Kidney (tissue), 22 donors: ENCODE measurements at places on chromosomes 16 and 17. TPM values are rescaled to one million over a fixed set of nuclear protein-coding genes. Genes with fewer than 3 reads are reported as not detected.

Gene WFDC1
- polyA plus RNA-seq = 34.8 TPM

DNA sequence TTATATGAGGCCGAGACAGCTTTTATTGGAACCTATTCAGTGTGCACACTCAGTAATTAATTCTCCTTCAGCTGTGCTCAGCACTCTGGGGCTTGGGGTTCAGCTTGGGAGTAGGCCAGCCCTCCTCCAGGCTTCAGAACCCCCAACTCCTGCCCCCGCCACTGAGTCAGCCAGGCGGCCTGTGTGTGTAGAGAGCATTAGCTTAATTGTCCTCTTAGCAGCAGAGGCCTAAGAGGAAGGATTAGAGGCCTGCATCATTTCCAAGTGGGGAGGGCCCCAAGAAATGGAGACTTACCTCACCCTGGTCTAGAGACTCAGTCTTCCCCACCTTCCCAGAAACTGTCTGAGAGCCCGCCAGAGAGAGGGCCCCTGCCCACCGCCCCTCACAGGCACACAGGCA, 772 bp downstream of the PRSS53 start:
- H3K36me3 ChIP-seq = no peaks in the 10 kb centered on the region
- no peak overlapping the region for H3K27ac ChIP-seq
- DNase-seq = no peak

DNA sequence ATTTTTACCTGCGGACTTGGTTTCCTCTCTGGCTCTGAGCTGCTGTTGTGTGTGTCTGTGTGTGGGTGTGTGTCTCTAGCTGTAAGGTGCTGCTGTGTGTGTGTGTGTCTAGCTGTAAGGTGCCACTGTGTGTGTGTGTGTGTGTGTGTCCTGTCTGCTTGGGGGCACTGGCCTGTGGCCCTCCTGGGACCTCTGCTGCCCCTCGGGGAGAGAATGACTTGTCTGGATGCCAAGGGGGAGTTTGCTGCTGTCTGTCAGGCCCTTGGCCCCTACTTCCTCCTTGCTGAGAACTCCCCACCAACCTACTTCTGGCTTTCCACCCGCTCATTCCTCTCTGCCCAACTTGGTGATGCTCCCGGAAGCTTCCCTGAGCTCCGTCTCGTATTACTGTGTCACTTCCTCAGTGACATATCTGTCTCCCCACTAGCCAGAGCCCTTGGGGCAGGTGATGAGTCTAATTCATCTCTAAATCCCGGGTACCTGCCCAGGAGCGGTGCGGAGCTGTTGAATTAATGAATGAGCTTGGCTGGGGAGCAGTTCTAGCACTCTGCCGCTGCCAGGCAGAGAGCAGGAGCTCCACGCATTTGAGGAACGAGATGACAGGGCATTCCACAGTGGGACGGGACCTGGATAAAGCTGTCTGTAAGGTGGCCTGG, 3.5 kb upstream of the LASP1NB start:
- H3K4me3 ChIP-seq = no peak overlapping the region
- no peaks in the 10 kb centered on the region for H3K27me3 ChIP-seq
- H3K27ac ChIP-seq = no peak overlapping the region
- peaks cover 3% of the 10 kb centered on the region for H3K4me1 ChIP-seq
- no peak for DNase-seq

Gene CD300E
- 0.39 TPM for polyA plus RNA-seq

DNA sequence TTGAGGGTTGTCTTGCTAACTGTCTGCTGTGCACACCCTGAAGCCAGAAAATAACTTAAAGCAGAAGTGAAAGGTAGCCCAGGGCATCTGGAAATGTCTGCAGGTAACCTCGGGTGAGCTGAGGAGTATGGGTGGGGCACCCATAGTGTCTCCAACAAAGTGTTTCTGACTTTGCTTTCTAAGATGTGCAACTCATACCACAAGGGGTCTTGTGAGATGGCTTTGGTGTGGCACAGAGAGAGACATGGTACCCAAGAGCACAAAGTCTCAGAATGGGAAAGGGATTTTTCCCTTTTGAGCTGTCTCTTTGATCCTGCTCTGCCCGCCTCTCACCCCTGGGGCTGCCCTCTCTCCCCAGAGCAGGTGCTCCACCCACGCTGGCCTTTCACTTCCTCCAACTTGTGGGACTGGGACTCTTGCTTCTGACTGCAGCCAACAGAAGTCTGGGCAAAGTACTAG, 6.9 kb downstream of the CHD9 start:
- no peak overlapping the region for H3K4me3 ChIP-seq
- peaks cover 5% of the 10 kb centered on the region for H3K4me1 ChIP-seq
- no peaks in the 10 kb centered on the region for H3K36me3 ChIP-seq
- no peaks in the 10 kb centered on the region for H3K27me3 ChIP-seq
- H3K27ac ChIP-seq = peak overlapping the region; percentile 45

Gene TMEM88
- 59.8 TPM for polyA plus RNA-seq

GRCh38 chr16:85253084-85253941, 141.0 kb upstream of the CIBAR2 start:
- no peak overlapping the region for H3K4me3 ChIP-seq
- H3K27me3 ChIP-seq = no peaks in the 10 kb centered on the region
- H3K4me1 ChIP-seq = peaks cover 5% of the 10 kb centered on the region
- DNase-seq = no peak

- no peak within 1 kb of the TSS for H3K4me3 ChIP-seq
- peak within 1 kb of the TSS; percentile 89 for H3K27ac ChIP-seq
- H3K27me3 ChIP-seq = no peaks in the 10 kb centered on the region
- no peaks in the 10 kb centered on the region for H3K36me3 ChIP-seq
Observed at GRCh38 chr17:83079352-83079747, at the start of gene METRNL. Gene METRNL, plus strand, starts transcription at chr17:83079609. Its CDS starts 207 bp downstream, at chr17:83079816.

DNA sequence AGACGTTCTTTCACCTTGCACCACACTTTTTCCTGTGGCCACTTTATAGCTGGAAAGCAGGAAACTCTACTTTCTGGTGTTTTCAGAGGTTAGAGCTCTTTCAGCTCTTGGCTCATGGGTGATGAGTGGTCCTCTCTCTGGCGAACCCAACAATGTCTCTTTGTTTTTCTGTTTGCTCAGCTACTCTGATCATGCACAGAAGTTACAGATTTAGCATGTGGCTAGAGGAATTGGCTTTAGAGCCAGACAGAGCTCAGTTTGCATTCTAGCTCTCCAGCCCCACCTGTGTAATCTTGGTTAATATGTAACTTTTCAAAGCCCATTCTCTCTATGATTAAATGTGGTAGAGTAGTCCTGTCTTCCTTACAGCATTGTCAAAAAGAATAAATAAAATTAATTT, 225.2 kb downstream of the HAPSTR1 start:
- H3K27ac ChIP-seq = no peak overlapping the region
- no peaks in the 10 kb centered on the region for H3K4me1 ChIP-seq
- H3K4me3 ChIP-seq = no peak overlapping the region
- no peak for DNase-seq
- H3K27me3 ChIP-seq = no peaks in the 10 kb centered on the region

- H3K36me3 ChIP-seq = peaks cover 28% of the 10 kb centered on the region
- no peak overlapping the region for H3K4me3 ChIP-seq
- no peak for DNase-seq
- no peak overlapping the region for H3K27ac ChIP-seq
Observed at GRCh38 chr16:71929048-71929447, 33.7 kb downstream of the IST1 start.

- no peaks in the 10 kb centered on the region for H3K27me3 ChIP-seq
- DNase-seq = peak; percentile 78
- no peaks in the 10 kb centered on the region for H3K36me3 ChIP-seq
- H3K4me3 ChIP-seq = no peak overlapping the region
- no peak overlapping the region for H3K27ac ChIP-seq
Observed at GRCh38 chr17:9959377-9959981, 54.4 kb upstream of the RCVRN start.

DNA sequence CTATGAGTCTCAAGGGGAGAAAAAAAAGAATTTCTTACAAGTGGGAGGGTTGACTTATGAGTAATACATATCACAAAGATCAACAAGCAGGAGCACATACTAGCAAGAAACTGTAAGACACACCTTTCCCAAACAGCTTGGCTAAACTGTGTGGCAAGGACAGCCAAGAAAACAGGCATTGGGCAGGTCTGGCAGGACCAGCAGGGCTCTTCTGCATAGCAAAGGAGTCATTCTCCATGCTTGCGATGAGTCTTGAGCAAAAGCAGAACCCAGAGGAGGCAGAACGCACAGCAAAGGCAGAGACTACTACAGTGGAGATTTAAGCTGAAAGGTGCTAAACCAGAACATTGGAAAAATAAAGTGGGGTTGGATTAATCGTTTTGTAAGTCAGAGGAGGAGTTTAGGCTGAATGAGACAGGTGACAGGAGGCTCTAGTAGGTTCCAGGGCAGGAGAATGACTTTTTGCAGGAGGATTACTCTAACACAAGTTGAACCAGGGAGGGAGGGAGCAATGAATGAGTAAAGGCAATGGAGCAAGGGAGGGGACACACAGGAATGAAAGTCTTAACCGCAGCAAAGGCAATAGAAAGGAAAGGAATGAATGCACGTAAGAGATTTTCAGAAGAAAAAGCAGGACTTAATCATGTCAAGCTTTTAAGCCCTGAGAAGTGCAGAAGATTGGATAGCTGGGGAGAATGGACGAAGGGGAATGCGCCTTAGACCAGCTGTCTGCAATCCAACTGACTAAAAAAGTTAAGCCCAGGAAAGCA, 2.7 kb downstream of the N4BP1 start:
- H3K27me3 ChIP-seq = no peaks in the 10 kb centered on the region
- peaks cover 2% of the 10 kb centered on the region for H3K4me1 ChIP-seq
- no peaks in the 10 kb centered on the region for H3K36me3 ChIP-seq
- no peak overlapping the region for H3K4me3 ChIP-seq

GRCh38 chr17:49193513-49194296, 16.7 kb downstream of the GNGT2 start:
- peak overlapping the region; percentile 51 for H3K27ac ChIP-seq
- H3K4me3 ChIP-seq = peak overlapping the region; percentile 67
- H3K36me3 ChIP-seq = no peaks in the 10 kb centered on the region
- no peaks in the 10 kb centered on the region for H3K27me3 ChIP-seq
- no peaks in the 10 kb centered on the region for H3K4me1 ChIP-seq
- peak; percentile 86 for DNase-seq

DNA sequence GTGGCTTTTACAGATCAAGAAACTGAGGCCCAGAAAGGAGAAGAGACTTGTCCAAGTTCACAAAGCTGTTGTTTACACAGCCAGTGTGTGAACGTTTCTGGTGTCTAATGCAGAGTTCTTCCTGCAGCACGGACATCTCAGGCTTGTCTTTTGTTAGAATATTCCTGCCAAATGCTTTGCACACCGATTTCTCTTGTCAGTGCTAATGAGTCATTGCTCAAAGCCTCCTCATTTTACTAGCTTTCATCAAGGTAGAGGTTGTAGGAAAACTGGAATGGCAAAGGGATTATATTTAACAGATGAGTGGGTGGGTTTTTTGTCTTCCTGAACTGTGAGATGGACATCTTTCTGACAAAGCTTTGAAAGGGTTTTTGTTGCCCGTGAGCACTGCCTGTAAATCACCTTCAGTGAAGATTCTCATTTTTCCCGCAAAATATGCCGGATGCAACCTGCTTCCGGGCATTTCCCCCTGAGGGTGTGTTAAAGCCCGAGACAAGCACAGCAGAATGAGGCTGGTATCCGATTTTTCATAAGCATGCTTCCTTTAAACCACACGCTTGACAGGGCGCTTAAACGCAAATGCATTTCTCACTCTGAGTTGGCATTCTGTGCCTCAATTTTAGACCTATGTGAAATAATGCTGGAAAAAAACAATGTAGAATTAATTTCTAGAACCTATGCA, 14.7 kb downstream of the PMM2 start:
- H3K4me3 ChIP-seq = no peak overlapping the region
- DNase-seq = no peak
- H3K27ac ChIP-seq = no peak overlapping the region
- H3K4me1 ChIP-seq = no peaks in the 10 kb centered on the region
- H3K36me3 ChIP-seq = peaks cover 13% of the 10 kb centered on the region

Gene KLHL10
- polyA plus RNA-seq = not detected

DNA sequence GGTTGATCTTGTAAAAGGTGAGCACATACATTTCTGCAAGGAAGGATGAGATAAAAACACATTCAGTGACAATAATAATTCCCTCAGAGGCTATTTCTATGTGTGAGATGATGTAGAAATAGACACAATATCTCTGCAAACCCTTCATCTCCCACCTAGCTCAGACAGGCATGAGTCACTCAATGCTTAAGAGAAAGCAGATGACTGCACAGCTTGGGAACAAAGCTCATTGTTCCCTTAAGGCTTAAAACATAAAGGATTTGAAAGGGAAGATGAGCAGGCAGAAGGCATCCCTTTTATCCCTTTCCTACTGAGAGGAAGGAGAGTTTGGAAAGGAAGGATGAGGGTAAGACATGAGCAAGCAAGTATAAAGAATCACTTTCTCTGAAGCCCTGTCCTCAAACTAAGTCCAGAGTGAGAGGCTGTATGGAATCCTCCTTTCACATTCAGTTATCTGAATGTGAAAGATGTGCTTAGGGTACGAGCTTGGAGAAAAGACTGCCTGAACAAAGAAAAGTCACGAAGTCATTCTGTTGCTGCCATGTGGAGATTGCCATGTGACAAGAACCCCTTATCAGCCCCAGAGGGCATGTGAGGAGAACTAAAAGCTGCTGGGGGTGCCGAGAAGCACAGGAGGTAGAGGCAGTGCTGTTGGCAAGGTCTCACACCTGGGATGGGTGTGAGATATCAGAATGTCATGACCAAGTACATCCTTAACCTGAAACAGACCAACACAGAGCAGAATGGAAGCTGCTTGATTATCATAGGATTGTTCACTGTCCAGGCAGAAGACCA, 58.2 kb downstream of the CNTNAP4 start:
- no peak for DNase-seq
- H3K27me3 ChIP-seq = no peaks in the 10 kb centered on the region
- H3K4me3 ChIP-seq = no peak overlapping the region
- H3K4me1 ChIP-seq = no peaks in the 10 kb centered on the region
- no peak overlapping the region for H3K27ac ChIP-seq
- no peaks in the 10 kb centered on the region for H3K36me3 ChIP-seq
